ENCODE measurements at places on chromosomes 5 and 9.
A peak's percentile ranks its signal among the peaks of the same experiment; 100 is the strongest.

DNA sequence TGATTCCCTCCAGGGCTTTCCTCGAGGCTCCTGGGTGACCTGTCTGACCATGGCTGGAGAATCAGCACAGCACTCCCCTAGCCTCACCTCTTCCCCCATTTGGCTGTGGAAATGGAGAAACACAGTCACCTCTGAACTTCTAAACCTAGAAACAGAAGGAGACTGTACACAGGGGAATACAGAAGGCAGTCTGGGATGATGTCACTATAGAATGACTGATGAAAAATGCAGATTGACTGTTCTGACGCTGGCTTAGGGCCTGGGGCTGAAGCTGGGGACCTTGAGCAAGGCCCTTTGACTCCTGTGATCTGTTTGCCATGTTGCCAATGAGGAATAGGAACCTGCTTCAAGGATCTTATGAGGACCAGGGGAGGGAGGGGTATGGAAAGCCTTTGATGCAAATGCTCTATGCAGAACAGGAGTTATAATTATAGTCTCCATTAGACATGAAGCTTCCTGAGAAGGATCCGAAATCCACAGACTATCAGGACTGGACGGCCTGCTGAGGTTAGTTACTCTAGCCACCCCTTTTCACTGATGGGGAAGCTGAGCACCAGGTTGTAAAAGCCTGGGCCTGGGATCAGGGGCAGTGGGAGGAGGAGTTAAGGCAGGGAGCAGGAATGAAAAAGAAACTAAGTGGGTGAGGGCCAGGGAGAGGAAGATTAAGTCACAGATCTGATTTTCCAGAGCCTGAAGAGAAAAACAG is 24.4 kb upstream of the ANXA6 start:
- DNase-seq, result no peak

GRCh38 chr9:129094387-129095169 is 13.7 kb downstream of the DOLPP1 start:
- no peak for DNase-seq

- peak; percentile 79 for DNase-seq
These were observed 16.6 kb downstream of the SH3PXD2B start for GRCh38 chr5:172437445-172438318.

- no peak for DNase-seq
These were observed 65.2 kb downstream of the PALM2AKAP2 start for GRCh38 chr9:109845226-109845625.

GRCh38 chr5:62011089-62011664 is 294.8 kb upstream of the KIF2A start:
- no peak for DNase-seq

DNA sequence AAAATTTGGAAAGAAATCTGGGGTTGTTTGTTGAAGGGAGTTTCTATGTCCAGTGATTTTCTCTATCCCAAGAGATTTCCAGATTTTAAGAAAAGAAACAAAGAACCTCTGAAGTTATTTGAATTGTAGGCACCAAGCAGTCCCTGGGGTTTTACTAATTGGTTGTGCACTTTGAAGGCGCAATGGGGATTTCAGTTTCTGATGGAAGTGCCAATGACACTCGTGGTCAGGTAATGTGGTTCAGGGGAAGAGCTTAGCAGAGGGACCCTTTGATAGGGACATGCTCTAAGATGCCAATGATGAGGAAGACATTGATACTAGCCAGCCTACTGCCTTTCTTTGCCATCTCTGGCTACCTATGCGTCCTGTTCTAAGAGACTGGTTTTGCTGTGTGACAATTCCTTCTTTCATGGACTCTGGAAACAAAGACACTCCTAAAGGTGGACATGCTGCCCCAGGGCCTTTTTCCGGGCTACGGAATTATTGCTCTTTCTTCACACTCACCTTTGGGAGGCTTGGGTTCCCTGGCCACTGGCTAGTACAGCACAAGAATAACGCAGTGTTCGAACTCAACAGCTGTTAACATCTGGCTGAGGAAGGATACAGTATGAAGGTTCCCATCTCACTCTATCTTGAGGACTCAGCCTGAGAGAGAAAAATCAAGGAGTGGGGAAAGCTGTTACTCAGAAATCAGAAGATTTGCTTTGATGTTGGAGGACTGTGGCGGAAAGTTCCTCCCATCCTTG is 6.9 kb upstream of the TRAF1 start:
- peak; percentile 5 for DNase-seq
